EL (cell line): ENCODE measurements at places on chromosomes 6 and 20.

DNA sequence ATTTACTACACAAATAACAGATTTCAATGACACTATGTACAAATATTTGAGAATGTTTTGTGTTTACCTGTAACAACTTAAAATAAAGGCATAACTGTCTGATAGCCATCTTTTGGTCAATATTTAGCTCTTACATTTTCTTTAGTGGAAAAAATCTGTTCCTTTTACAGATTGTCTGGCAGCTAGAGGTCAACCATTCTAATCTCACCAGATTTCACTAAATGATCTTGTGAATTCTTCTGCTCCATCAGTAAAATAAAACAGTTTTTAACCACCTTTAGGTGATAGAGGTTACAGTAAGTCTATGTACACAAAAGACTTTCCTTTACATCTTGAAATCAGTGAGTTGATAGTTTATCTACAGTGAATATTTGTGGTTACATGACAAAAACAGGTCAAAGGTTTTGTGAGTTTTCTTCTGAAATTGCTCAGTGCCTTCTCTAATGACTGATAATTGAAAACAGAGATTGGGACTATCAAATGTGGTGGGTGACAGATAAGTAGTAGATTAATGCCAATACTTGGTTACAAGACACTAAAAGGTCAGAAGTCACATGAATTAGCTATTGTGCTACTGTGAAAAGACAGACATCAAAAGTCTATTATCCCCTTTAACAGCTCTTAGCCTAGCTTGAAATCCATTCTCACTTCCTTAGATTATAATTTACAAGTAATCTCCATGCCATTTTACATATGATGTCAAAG, 47.4 kb downstream of the BMP5 start:
- DNase-seq: peak; percentile 51

- peak; percentile 64 for DNase-seq
Observed at GRCh38 chr6:1524040-1524480, 85.7 kb upstream of the FOXC1 start.

GRCh38 chr6:53951383-53951782, 156.6 kb downstream of the LRRC1 start:
- DNase-seq: no peak

DNA sequence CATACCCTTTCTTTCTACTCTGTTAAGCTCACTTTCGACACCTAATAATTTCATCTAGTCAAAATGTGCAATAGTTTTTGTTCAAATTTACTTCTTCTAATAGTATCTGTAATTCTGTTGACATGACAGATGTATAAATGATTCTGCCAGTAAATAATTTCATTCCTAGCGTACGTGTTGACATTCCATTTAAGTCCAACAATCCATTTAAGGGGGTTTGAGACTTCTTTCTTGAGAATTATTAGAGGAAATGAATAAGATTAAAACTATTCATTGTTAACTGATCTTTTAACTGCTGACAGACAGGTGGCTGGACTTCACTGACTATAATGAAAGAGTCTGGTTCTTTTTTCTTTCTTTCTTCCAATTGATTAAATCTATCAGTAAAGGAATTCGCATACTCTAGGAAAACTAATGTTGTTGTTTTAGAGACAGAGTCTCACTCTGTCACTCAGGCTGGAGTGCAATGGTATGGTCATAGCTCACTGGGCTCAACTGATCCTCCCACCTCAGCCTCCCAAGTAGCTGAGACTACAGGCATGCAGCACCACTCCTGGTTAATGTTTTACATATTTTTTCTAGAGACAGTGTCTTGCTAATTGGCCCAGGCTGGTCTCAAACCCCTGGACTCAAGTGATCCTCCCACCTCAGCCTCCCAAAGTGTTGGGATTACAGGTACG, 55.9 kb downstream of the MAP3K5 start:
- no peak for DNase-seq

GRCh38 chr20:63641792-63642523, 11.3 kb downstream of the STMN3 start:
- DNase-seq: peak; percentile 78

DNA sequence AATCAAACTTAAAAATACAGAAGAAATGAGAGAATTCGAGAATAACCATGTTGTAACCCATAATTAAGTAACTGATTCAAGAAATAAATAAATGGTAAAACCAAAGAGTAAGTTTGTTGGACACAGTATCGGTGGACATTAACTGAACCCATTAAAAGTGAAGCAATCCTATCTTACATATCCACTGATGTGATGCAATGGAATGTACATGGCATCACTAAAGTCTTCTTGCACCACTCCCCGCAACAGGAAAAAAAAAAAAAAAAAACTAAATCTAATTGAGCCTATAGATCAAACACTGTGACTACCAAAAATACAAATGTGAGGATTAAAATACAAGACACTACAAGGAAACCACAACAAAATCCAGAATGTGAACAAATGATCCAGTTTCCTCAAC, 7.9 kb downstream of the SNX14 start:
- no peak for DNase-seq

GRCh38 chr6:127452803-127453202, 6.4 kb downstream of the KIAA0408 start:
- no peak for DNase-seq

DNA sequence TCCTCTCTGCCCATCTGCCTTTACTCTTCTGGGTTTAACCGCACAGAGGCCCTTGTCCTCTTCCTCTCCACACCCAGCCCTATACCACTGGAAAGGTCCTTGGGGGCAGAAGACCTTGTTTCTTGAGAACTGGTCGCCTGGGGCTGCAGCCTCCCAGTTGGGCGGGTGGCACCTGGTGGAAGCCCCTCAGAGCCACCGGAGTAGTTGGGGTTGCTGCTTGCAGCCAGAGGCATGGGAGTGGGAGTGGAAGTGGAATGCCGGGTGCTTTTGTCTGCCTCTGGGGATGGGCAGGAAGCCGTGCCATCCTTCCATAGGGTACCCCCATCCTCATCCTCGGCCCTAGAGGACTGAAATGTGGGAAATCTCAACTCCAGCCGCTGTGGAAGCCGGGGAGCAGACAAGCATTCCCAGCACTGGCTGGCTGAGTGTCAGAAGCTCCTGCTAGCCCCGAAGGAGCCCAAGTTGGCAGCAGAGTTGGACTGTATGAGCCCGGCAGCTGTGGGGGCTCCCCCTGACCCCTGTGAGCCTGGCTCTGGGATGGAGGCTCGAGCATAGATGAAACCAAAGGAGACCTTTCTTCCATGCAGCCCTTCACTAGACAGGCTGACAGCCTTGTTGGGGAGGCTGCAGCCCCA, 1.2 kb downstream of the VSTM2L start:
- DNase-seq: no peak

- DNase-seq: peak; percentile 51
Observed at GRCh38 chr6:44128020-44128917, 915 bp downstream of the TMEM63B start.

- no peak for DNase-seq
Observed at GRCh38 chr6:32954986-32955802, 2.3 kb upstream of the HLA-DMA start.

- DNase-seq: no peak
Observed at GRCh38 chr6:7135755-7136154, 28.0 kb downstream of the RREB1 start.

DNA sequence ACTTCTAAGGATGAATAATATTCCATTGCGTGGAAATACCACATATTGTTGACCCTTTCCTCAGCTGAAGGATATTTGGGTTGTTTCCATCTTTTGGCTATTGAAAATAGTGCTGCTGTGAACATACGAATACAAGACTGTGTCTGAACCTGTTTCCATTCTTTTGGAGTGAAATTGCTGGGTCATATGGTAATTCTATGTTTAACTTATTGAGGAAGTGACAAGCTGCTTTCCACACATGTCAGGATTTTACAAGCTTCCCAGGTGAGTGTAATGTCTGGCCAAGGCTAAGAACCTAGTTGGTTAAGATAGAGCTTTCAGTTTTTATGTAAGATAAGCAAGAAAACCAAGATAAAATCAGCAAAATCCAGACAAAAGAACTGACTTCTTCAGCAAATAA, 48.8 kb downstream of the PPP1R3G start:
- no peak for DNase-seq

- DNase-seq: peak; percentile 59
Observed at GRCh38 chr6:5471044-5471443, 209.7 kb downstream of the FARS2 start.
